GM04503 (cell line): ENCODE measurements at places on chromosomes 12 and 14.

DNA sequence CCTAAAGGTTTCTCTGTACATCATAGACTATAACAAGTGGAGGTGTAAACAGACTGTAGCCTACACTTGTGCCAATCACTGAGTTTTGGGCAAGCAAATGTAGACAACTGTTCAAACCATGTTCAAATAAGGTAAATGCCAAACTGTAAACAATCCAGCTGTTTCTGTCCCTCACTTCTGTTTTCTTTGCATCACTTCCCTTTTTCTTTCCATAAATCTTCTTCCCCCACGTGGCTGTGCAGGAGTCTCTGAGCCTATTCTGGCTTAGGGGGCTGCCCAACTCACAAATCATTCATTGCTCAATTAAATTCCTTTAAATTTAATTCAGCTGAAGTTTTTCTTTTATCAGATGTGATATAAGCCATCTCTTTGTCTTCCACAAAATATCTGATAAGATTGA lies 65.1 kb upstream of the CPM start:
- no peak for DNase-seq

DNA sequence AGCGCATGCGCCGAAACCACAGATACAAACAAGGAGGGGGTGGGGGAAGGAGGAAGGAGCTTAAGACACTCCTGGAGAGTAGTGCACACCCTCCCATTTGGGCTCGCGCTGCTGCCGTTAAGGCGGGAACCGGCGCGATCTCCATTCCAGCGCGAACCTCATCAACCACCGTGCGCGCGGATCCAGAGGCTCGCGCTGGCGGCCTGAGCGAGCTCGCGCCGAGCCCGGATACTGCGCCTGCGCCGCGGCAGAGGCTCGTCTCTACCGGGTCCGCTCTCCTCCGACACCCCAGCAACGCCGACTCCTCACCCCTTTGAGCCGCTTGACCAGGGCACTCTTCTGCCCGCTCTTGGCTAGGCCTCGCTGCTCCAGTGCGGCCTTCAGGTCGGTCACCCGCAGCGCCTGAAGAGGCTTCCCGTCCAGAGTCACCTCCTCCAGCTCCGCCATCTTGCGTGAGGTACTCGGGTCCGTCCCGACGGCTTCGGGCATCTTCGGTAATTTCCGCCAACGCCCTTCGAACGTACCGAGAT lies at the start of gene ACIN1:
TSS of gene ACIN1 (minus strand) at position 471 of the 530 bp plus-strand sequence. CDS start at position 447, 24 bp downstream.
- DNase-seq, result no peak

DNA sequence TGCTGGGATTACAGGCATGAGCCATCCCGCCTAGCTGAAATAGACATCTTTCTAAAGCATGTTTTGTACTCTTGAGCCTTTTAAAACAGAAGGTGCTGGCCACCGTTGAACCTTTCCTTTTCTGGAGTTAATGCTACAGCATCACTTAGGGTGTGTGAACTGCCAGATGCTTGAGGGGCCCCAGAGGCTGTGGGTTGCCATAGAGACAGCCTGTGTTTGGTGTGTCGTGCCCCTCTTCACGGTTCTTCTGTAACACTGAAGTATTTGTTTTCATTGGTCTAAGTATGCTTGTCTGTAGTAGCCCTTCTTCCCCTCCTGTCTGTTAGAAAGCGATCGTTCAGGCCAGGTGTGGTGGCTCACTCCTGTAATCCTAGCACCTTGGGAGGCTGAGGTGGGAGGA lies 30.8 kb downstream of the PLEKHG3 start:
- DNase-seq, result no peak

GRCh38 chr12:19002216-19002615 lies 127.3 kb upstream of the PLEKHA5 start:
- DNase-seq, result no peak

DNA sequence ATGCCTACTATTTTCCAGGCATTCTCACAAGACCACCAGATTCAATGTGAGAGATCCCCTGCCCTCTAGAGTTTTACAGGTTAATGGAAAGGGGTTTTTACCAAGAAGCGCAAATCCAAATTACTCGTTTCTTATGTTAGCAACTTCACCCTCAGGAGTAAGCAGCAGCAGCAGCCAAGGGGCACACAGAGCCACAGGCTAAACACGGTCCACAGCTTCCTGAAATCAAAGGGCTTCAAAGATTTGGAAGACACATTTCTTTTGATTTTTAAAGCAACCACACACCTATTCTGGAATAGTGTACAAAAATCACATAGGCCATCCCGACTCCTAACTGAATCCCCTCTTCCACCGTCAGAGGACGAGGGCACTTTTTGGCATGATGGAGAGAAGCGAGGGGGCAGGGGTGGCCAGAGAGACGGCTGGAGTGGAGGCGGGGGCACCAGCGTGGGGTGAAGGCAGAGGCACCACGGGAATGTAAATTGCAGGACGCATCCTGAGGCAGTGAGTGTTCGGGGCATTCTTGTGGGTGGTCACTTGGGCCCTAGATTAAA lies 107.0 kb downstream of the ARF6 start:
- DNase-seq, result no peak

GRCh38 chr12:24615967-24616411 lies 332.9 kb downstream of the BCAT1 start:
- no peak for DNase-seq
